ENCODE measurements at places on chromosomes 2 and 18.

DNA sequence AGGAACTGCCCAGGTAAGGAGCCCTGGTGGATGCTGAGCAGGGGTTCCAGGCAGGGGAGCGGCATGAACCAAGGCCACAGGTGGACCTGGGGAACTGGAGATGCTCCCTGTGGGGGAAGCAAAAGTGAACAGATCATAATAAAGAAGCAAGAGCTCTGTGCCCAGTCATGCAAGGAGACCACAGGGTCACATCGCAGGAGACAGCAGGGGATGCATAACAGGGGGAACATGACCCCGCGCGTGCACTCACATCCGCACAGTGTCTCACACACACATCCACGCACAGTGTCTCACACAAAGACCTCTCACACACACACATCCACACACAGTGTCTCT, 473.3 kb upstream of the HS6ST1 start:
- DNase-seq: no peak

GRCh38 chr2:202335791-202336467, 40.2 kb upstream of the BMPR2 start:
- DNase-seq: no peak

GRCh38 chr2:216702756-216703155, 7.4 kb upstream of the IGFBP5 start:
- DNase-seq: no peak

DNA sequence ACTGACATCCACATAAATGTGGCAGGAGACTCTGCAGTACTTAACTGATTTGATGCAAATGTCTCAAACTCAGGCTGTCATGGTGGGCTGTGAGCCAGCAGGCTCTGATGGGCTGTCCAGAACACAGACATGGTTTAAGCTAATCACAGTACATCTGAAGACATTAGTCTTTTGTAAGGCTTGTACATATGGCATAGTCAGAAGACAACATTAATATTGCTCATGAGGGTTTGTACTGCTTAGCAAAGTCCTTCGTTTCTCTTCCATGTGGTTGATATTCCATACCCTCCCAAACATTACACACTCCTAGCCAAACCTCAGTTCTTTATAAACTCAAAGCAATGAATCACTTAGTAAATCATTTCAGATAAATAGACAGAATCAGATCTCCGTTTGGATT, 330.6 kb downstream of the RND3 start:
- no peak for DNase-seq

DNA sequence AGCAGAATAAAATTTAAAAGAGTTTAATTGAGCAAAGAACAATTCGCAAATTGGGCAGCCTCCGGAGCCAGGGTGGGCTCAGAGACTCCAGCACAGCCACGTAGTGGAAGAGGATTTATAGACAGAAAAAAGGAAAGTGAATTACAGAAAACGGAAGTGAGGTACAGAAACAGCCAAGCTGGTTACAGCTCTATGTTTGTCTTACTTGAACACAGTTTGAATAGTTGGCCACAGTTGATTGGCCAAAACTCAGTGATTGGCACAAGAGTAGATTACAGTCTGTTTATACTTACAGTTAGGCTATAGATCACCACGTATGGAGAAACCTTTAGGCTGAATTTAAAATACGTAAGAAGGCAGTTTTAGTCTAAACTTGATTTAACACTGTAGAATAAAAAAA, 78.8 kb upstream of the NEDD4L start:
- no peak for DNase-seq

- DNase-seq: no peak
Observed at GRCh38 chr2:205684871-205685313, 2.6 kb downstream of the NRP2 start.

DNA sequence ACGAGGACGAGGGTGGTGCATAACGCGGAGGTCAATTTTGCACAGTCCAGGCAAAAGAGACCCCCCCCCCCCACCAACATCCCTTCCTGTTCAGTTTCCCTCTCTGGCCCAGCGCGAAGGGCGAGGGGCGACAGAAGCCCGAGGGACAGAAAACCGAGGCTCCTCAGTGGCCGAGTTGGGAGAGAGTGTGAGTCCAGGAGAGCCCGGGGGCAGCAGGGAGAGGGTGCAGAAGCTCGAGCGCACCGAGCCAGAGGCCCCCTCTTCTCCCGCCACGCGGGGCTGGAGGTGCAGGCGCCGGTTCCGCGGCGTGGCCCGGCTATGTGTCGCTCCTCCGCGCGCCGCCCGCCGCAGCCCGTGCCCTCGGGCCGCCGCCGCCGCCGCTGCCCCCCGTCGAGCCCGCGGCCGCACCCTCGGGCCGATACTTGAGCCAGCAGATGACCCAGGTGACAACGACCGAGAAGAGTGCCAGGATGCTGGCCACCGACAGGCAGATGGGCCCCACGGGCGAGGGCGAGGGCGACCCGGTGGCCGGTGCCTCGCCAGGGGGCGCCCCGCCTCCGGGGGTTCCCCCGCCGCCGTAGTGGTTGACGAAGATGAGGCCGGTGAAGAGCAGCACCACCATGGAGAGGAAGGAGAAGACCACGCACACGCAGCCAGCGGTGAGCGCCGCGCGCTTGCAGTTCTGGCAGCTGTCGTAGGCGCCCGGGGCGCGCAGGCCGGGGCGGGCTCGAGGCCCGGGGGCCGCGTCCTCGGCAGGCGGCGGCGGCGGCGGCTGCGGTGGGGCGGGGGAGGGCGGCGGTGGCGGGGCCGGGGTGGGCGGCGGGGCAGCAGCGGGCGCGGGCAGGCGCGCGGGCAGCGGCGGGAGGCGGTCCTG, 20.2 kb upstream of the PAX3 start:
- DNase-seq: peak; percentile 51

DNA sequence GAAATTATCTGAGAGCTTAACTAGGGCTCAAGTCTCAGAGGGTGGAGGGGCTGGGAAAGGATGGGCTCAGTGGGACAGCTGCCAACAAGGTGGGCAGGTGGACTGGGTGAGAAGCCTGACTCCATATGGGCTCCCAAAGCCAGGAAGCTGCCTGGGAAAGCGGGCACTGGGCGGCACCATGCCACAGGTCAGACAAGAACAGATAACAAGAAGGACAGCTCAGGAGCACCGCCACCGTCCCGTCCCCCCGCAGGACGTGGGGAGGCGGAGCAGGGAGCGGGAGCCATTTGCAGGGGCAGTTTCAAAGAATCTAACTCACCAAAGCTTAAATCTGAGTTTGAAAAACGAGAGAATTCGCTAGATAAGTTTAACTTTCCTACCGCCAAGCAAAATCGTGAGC, 45.6 kb downstream of the NETO1 start:
- no peak for DNase-seq

DNA sequence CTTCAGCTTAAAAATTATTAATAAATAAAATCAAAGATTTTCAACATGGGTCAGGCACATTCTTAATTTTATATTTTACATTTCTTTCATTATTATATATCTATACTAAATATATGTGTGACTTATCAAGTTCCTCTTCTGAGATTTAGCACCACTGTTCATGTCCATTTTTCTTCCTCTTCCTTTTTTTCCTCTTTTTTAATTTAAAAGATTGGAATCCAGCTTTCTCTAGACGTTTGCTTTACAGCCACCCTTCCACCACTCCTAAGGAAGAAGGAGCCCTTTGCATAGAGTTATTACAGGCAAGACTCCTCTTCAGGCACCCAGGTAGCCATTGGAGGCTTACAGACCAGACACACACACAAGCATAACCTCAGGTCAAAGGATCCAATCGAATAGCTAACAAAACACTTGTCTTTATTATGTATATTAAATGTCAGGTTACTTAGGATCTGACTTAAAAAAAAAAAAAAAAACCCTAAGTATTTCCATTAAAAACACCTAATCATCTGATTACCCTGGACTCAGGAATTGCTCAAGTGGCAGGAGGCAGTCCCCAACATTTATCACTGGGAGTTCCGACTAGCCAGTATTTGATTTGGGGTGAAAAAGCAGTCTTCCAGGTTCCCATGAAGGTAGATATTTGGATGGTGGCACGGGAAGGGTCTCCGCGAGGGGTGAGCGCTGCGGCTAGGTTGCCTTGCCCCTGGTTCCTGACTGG, 2.4 kb upstream of the ZEB2 start:
- DNase-seq: no peak

DNA sequence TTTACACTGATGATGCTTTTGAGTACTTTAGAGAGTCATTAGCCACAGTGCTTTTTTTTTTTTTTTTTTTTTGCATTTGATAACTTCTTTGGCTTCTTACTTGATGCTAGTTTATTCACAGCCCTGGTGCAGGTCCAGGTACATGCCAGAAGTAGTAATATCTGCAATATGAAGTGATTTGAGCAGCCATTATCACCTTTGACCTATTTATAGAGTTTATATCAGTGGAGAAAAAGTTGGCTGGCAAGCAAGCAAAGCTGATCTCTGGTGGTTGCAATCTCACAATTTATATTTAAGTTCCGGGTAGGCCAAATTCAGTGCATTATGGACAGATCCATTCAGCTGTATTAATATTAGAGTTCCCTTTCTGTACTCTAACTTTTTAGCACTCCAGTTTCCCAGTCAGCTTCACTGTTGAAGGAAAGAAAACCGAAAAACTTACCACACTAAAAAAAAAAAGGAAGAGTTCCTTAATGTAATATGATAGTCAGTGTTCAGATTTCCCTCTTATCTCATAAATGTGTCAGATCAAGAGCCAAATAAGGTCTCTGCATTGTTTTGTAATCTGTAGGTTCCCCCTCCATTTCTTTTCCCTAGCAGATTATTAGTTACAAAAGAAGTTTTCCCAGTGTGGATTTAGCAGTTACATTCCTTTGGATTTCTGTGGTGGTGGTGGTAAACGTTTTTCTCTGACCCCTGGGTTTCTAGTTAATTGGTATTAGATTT, 78.6 kb downstream of the HAUS1 start:
- no peak for DNase-seq

GRCh38 chr2:217539126-217539525, 463.7 kb downstream of the TNS1 start:
- no peak for DNase-seq

DNA sequence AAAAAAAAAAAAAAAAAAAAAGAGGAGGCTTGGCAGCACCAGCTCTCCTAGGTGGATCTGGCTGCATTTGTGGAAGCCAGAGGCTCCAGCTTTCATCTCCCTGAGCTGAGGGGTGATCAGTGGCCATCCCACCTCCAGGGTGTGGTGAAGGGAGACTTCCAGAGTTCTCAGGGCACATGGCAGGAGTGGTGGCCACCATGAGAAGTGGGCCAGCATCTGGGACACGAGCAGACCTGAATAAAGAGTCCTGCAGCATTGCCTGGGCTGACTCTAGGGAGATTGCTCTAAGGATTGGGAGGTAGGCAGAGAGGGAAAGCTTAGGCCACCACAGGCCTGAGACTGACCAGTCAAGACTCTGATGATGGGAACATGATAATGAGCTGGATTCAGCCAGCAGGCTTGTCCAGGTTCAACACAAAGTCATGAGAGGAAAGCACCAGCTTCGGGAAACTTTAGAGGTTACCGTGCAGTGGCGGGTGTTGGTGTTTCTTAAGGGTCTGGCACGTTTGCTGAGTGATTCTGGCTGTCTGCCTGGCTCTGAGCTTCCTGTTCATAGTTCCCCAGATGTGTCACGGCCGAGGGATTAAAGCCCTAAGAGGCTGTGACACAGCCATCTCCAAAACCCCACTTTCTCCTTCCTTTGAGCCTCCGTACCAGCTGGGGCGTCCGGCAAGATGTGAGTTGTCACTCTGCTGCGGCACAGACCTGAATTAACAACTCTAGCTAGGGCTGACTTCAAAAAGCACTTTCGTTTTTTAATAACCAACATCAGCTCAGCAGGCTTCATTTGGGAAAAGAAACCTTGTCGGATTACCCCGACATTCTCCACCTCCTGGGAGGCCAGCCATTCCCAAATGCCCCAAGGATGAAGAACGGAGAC, 38.3 kb upstream of the IL1R1 start:
- DNase-seq: peak; percentile 64

DNA sequence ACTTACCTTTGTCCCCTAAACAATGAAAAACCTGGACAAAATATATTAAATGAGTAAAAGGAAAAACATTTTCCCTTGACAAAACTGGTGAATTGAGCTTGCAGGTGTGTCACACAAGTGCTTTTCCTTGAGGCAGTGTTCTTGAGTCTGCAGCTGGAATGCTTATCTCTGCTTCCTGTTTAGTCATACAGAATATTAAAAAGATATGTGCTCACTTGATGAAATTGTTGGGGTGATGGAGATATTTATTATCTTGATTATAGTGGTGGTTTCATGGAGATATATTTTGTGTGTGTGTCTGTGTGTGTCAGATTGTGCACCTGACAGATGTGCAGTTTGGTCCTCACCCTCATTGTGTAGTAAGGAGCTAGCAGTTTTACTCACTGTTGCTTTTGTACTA, 3.3 kb downstream of the TAF1B start:
- DNase-seq: no peak

DNA sequence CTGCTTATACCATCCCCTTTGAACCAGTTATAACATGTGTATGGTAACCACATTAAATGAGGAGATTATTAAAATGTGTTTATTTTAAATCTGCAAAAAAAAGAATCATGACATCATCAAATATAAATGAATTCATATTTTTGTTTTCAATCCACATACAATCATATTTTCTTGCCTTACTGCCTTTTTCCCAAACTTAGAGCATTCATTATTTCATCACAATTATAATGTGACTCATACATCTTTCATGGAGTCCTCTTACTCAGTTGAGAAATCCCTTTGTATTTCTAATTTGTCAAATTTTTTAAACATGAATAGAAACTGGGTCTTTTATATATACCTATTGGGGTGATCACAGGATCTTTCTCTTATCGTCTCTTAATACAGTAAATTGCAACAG, 909.6 kb downstream of the DSC3 start:
- DNase-seq: no peak

GRCh38 chr2:98452396-98453027, 7.9 kb downstream of the INPP4A start:
- no peak for DNase-seq

DNA sequence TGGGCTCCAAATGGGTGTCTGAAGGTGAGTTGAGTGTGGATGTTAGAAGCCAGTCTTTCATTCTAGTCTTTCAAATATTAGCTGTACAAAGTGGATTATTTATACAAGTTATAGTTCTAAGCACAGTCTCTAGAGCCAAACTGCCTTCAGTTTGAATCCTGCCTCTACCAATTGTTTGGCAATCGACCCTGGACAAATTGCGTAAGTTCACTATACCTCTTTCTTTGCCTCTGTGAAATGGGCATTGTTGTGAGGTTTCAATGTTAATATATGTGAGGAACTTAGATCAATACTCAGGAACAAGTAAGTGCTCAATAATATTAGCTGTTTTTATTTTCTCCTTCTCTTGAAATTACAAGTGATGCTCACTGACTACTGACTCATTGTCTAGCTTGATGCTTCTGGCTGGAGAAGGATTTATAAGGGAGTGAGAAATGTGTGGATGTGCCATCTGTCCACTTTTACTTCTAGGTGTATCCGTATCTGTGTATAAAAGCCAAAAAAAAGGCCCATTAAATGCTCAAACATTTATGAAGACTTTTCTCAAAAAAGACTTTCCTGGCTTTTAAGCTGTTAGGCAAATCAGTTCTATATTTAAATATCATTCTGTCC, 48.1 kb upstream of the RAPH1 start:
- DNase-seq: no peak

All from hepatocyte (in vitro differentiated cells).